ENCODE measurements at places on chromosomes 4 and X. TPM values are rescaled to one million over a fixed set of nuclear protein-coding genes. Genes with fewer than 3 reads are reported as not detected.
A peak's percentile ranks its signal among the peaks of the same experiment; 100 is the strongest.

GRCh38 chr4:153427363-153428071, 38.6 kb upstream of the TMEM131L start:
- DNase-seq, result no peak

DNA sequence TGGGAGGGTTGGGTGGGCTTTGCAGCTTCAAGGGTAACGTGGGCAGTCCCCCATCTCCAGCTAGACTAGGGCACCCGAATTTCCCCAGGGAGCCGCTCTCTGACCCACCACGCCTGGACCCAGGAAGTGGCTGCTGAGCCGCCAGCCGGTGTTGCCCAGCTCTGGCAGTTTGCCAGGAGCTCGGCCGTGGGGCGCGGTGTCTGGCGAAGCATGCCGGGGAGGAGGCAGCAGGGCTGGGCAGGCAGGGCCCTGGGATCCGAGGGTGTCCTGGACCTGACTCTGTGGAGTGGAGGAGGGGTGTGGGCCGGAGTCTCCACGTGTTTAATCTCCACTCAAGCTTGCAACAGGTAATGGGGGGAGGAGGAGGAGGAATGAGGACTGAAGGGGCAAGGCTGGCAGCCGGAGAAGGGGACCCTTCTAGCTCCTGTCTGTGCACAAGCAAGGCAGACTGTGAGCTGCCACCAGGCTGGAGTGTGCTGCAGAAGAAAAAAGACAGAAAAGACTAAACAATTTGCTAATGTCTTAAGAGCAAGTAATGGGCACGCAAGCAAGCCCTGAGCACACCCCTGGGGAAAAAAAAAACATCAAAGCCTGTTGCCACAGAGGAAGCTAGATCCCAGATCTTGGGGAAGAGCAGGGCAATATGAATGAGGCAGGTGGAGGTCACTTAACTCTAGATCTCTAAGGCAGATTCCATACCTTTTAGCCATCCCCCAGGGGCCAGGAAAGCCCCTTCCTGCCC, 2.4 kb downstream of the LONRF3 start:
- peak; percentile 16 for DNase-seq

DNA sequence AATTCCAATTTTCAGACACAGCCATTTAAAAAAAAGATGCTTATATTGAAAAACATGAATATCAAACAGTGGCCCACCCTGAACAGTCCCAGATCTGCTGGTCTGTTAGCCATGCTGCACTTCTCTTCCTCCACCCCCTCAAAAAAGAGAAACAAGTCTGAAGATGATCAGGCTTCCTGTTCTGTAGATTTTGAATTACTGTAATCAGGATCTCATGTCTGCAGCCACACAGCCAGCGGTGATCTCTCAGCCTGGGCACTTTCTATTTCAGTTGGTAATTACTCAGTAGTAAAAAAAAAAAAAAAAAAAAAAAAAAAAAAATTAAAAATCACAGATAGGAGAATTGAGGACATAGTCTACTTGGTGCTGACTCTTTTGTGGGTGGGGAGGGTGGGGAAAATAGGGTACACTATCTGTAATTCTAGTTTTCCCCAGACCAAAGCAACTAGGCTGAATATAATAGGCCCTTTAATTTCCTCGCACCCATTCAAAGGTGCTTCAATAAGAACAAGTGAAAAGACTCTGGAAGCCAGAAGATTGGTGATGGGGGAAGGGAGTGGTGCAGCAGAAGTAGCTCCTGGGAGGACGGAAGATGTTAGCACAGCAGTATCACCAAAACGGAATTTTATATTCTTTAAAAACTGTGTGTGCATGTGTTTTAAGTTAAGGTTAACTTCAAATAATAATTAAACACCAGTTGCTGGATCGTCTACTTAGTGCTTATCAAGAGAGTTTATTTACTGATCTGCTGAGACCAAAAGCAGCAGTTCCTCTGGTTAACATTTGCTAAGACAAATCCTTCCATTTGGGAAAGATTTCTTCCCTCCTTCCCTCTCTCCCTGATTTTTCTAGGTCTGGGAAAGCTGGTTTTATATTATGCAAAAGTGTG, 47.0 kb downstream of the SPRY1 start:
- DNase-seq, result peak; percentile 47

GRCh38 chr4:52989865-52990264, 127.7 kb downstream of the RASL11B start:
- no peak for DNase-seq

GRCh38 chrX:21586001-21586400, 72.1 kb downstream of the KLHL34 start:
- DNase-seq, result no peak

GRCh38 chr4:26127851-26128337, 192.9 kb upstream of the RBPJ start:
- DNase-seq, result no peak

GRCh38 chr4:24632011-24632410, 47.7 kb upstream of the DHX15 start:
- DNase-seq, result no peak

GRCh38 chrX:46543441-46543840, 1.8 kb downstream of the ZNF674 start:
- DNase-seq, result no peak

DNA sequence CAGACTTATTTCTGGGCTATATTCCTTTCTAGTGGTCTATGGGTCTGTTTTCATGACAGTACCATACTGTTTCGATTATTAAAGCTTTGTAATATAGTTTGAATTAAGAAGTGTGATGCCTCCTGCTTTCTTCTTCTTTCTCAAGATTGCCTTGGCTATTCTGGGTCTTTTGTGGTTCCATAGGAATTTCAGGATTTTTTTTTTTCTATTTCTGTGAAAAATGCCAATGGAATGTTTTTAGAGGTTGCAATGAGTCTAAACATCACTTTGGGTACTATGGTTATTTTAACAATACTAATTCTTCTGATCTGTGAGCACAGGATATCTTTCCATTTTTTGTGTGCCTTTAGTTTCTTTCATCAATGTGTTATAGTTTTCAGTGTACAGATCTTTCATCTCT, 204.3 kb upstream of the HCCS start:
- DNase-seq, result no peak

DNA sequence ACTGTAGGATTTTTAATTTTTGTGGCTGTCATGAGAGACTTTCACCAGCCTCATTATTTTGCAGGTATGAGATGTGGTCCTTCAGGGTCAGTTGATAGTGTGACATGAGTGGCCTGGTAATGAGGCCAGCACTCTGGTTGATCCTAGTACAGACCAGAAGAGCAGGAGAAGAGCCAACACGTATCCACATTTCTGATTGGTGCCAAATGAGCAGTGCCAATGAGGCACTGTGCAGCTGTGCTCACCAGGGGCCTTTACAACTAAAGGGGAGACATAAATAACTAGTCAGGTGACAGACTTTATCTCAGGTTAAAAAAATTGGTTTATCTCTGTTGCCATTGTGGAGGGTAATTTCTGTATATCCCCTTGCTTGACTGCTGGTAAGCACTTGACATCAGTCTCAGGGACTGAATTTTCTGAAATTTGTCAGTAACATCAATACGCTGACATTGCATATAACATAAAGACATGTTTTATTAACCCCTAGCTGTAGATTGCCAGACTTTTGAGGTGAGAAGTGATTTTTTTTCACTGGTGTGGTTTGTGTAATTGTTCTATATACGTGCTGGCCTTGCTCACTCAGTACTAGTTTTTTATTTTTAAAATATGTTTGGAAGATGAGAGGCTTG, 101.2 kb downstream of the AFF1 start:
- DNase-seq, result no peak

DNA sequence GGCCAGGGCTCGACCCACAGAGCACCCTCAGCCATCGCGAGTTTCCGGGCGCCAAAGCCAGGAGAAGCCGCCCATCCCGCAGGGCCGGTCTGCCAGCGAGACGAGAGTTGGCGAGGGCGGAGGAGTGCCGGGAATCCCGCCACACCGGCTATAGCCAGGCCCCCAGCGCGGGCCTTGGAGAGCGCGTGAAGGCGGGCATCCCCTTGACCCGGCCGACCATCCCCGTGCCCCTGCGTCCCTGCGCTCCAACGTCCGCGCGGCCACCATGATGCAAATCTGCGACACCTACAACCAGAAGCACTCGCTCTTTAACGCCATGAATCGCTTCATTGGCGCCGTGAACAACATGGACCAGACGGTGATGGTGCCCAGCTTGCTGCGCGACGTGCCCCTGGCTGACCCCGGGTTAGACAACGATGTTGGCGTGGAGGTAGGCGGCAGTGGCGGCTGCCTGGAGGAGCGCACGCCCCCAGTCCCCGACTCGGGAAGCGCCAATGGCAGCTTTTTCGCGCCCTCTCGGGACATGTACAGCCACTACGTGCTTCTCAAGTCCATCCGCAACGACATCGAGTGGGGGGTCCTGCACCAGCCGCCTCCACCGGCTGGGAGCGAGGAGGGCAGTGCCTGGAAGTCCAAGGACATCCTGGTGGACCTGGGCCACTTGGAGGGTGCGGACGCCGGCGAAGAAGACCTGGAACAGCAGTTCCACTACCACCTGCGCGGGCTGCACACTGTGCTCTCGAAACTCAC, 3.6 kb downstream of the MID1IP1 start:
- peak; percentile 45 for DNase-seq

DNA sequence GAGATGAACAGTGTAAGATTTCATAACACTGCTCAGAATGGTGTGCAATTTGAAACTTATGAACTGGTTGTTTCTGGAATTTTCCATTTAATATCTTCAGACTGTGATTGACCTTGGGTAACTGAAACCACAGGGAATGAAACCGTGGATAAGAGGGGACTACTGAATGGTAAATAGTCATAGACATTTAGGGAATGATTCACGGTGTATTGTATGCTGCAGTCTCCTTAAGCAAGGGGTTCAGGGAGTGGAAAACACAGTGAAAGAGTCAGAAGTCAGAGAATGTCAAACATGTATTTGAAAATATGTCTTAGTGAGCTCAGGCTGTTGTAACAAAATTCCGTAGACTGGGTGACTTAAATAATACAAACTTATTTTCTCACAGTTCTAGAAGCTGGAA, 398.2 kb upstream of the DIPK2B start:
- no peak for DNase-seq

DNA sequence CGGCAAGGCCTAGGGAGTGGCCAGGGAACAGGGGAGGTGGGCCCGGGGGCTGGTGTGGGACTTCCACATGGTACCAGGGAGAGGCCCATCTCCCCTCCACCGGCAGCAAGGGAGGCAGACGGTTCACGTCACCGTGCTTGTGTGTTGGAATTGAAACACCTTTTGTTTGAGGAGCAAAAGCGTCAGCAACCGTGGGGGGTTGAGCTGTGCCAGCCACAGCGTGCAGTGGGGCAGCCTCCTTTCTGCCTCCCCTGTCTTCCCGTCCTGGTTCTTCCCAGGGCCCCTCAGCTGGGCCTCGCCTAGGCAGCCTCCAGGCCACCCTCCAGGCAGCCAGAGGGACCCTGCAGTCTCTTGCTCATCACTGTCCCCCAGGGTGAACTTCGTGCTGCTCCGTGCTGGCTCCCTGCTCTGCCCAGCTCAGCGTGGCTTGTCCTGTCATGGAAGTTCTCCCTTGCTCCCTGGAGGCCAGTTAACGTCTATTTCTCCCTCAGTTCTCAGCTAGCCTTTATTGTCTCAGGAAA, 32.1 kb upstream of the HGFAC start:
- no peak for DNase-seq

GRCh38 chr4:148052448-148052847, 320.6 kb downstream of the ARHGAP10 start:
- peak; percentile 13 for DNase-seq

DNA sequence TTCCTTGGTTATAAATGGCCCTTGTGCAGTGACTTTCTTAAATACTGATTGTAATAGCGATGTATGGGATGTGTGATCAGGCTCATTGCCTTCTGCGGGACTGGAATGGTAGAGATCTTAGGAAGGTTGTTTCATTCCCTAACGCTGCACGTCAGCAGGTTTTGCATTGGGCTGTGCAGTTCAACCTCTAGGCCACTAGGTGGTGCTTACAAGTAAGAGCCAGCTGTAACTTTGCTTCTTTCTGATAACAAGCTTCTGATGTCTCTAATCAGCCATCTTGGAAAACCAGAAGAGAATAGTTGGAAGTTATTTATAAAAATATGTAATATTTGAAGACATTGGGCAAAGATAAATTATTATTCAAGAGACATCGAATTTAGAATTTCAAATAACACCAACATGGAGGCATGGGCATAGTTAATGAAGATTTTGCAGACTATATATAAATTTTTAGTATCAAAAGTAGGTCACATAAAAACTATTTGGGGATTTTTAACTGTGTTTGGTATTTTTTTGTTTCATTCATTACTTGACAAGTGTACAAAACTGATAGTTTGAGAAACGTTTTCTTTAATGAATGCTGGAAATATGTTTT, 339.7 kb upstream of the PCDH7 start:
- peak; percentile 1 for DNase-seq

DNA sequence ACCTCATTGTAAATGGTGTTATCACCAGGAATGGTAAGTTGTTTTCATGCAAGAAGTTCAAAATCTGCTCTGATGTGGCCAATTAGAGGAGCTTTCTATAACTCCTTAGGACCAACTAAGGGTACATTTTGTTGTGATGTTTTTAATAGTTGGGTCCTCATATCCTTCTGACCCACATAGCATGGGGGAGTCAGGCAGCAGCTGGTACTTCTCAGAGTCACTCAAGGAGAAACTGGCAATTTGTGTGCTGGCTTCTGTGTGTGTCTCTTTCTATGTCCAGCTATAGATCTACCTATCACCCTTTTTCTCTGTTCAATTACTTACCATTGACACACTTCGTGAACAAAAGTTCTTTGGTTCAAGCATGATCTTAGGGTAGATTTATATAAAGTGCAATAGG, 194.3 kb upstream of the TENM3 start:
- no peak for DNase-seq

Gene CDX4
- not detected for total RNA-seq

Gene GABRE
- total RNA-seq, result not detected

Gene GYG2
- total RNA-seq, result not detected

Gene FAM184B
- total RNA-seq, result not detected

Gene SLC10A4
- not detected for total RNA-seq

Gene DEFB131A
- not detected for total RNA-seq
